Globus pallidus (tissue), 1 donor: ENCODE measurements at places on chromosomes 2 and 18.

- no peak for DNase-seq
Observed at GRCh38 chr2:12502759-12503158, 214.0 kb upstream of the TRIB2 start.

GRCh38 chr18:74213429-74213828 lies 65.1 kb downstream of the TIMM21 start:
- no peak for DNase-seq

DNA sequence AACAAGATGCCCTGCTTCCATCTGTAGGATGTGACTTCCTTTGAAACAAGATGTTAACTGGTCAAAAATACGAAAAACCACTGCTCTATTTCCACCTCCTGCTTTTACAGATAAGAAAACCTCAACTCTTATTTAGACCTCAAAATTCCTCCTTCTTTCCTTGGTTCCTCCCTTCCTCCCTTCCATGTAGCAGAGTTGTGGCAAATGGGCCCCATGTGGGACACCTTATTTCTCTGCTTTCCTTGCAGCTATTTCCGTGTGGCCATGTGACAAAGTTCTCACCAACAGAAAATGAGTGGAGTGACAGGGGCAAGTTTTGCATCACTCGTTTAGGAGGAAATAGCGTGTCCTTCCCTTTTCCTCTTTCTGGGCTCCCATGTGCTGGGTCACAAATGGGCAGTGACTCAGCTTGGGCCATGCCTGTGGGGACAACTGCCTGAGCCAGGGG lies 69.4 kb upstream of the SMAD2 start:
- DNase-seq: no peak

- DNase-seq: peak; percentile 49
Observed at GRCh38 chr18:34911661-34912384, 129.4 kb upstream of the MAPRE2 start.

- no peak for DNase-seq
Observed at GRCh38 chr18:789397-789796, 22.6 kb downstream of the YES1 start.

DNA sequence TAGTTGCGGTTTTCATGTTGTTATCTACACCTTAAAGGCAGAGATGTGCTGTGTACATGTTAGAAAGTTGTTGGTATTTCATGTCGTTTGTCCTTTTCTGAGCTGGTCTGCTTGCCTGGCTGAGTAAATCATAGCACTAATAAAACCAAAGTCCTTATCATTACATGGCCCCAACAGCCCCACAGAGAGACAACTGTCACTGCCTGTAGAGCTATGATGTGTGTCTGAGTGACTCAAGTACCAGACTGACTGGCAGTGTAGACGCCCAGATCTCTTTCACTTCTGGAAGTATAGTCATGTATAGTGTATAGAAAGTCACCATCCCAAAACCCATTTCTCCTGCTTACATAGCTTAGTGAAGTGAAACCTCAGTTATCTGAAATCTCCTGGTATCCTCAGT lies 4.3 kb downstream of the SOCS6 start:
- DNase-seq: no peak

- no peak for DNase-seq
Observed at GRCh38 chr2:100248044-100248330, 74.3 kb downstream of the LONRF2 start.

DNA sequence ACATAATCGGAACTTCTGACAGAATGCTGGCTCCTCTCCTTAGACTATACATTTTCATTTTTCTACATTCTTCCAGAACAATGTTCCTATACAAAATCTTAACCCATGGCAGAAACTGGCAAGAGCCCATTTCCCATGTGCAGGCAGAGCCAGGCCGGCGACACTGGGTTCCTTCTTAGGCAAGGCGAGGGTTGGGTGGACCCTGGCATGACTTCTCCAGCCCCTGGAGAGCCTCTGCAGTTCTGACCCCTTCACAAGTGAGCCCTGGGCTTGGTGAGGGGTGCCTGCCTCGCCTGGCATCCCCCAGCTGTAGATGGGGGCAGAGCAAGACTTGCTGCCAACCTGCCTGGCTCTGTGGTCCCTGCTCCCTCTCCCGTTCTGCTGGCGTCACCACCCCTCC lies 5.0 kb downstream of the GYPC start:
- DNase-seq: no peak

- DNase-seq: no peak
Observed at GRCh38 chr18:8329186-8329771, 280.0 kb upstream of the RAB12 start.

DNA sequence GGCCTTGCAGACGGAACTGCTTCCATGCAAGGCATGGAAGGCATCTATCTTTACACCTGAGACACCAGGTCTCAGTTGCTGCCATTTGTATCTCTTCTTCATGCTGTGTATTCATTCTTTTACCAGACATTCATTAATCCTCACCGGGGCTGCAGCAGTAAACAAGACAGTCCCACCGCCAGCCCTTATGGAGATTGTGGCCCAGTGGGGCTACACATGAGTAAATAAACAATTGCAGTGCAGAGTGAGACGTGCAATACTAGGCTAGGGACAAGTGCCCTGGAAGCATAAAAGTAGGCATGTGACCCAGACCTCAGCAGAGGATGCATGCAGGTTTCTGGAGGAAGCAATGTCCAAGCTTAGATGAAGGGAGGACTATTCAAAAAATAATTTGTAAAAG lies 497.6 kb upstream of the KLHL29 start:
- no peak for DNase-seq
